Fibroblast of skin of back (primary cell): ENCODE measurements at places on chromosomes 16 and 17.

- no peak for DNase-seq
These were observed 725 bp upstream of the CASC3 start for GRCh38 chr17:40139566-40140058.

GRCh38 chr16:85537331-85537788, 75.8 kb upstream of the GSE1 start:
- DNase-seq = no peak

- no peak for DNase-seq
These were observed 10.7 kb downstream of the CCDC40 start for GRCh38 chr17:80047176-80047575.

DNA sequence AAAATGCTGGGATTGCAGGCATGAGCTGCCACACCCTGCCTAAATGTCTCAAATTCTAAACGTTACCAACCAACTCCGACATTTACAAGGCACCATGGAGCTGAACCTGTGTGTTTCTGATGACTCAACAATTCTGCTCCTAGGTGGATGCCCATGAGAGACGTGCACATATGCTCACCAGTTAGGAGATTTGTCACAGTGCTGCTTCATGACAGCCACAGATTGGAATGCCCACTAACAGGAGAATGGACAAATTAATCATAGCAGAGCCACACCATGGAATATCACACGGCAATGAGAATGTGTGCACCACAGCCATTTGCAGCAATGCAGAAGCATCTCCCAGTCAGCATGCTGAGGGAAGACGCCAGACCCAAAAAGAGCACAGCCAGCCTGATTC, 8.0 kb upstream of the KCNG4 start:
- DNase-seq = peak; percentile 69
